ENCODE measurements at places on chromosomes 16 and 17.

GRCh38 chr16:3578610-3579551, 1.7 kb upstream of the NLRC3 start:
- DNase-seq: no peak

DNA sequence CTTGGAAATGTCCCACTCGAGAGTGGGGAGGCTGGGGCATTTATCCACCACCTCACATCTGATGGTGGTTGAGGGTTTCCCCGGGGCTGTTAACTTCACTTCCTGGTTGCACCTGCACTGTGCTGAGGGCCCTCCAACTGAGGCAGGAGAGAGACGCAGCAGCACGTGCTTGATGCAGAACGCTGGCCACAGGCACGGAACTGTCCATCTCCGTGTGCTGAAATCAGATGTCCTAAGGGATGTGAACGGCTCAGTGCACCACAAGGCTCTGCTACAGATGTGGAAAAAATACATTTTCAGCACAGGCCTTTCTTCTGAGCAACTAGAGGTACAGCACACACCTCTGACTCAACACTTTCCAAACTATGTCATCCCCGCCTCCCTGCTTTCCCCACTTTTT, 114.8 kb upstream of the C16orf82 start:
- DNase-seq: no peak

DNA sequence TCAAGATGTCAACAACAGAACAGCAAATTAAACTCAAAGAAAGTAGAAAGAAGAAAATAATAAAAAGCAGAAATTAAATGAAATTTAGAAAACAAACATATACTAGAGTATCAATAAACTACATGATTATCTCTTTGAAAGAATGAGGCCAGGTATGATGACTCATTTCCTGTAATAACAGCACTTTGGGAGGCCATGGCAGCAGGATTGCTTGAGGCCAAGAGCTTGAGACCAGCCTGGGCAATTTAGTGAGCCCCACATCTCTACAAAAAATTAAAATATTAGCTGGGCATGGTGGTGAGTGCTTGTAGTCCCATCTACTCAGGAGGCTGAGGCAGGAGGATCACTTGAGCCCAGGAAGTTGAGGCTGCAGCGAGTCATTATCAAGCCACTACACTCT, 232.5 kb downstream of the RAB11FIP4 start:
- no peak for DNase-seq

- DNase-seq: no peak
Observed at GRCh38 chr16:75266738-75267630, 15.6 kb upstream of the BCAR1 start.
